ENCODE measurements at places on chromosomes 2 and 18. TPM values are rescaled to one million over a fixed set of nuclear protein-coding genes. Genes with fewer than 3 reads are reported as not detected.

The TACR1 gene
- 1.7 TPM for polyA plus RNA-seq

GRCh38 chr2:218831378-218831990, at the start of gene PRKAG3:
Gene PRKAG3, minus strand, starts transcription at chr2:218831803.
- no peak for DNase-seq

GRCh38 chr2:117760916-117761315, 53.6 kb upstream of the DDX18 start:
- DNase-seq: no peak

DNA sequence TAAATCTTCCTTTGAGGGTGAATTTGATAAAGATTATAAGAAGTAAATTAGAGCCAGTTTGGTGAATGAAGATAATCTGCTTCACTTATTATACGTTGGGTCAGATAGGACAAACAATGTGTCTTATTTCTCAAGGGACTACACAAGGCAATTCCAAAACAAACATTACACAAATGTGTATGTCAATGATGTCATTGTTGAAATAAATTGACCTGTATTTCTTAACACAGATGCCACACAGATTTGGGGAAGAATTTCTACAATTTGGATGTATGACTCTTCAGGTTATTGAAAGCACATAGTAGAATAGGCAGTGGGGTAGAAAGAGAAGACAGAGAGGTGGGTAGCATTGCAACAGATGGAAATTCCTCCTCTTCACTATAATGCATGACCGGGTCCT, 6.9 kb upstream of the CRIM1 start:
- DNase-seq: no peak

DNA sequence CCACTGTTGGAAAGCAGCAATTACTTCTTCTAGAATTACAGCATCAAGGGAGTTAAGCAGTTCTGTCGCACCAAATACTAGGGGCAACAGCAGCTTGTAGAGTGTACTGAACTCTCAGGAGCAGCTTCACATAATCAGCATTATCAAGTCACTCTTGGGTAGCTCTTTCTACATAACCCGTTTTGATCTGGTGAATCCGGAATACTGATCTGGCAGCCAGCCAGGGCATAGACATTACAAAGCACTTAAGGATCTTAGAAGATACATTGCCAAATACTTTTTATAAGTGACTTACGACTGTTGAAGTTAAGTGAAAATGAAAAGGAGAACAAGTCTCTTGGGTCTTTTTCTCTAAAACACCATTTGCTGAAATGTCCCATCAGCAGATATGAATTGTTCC, 73.2 kb upstream of the NETO1 start:
- no peak for DNase-seq

DNA sequence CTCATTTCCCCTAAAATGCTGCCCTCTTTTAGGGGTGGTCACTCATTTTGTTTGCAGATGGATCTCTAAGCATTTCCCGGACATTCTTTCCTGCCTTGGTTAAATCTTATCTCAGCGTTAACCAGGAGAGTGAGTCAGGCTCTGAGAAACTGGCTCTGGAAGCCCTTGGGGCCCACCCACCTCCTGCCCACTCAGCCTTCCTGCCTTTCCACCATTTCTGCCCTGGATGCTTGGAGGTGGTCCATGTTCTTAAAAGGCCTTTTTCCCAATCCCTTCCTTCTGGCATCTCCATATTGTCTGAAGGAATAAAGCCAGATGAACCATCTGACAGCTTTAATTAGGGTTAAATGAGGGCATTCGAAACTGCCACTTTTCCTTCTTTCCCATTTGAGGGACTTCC, 9.5 kb downstream of the HK2 start:
- DNase-seq: no peak

The REEP1 gene
- polyA plus RNA-seq: 3.3 TPM

The PROKR1 gene
- polyA plus RNA-seq: 0.32 TPM

DNA sequence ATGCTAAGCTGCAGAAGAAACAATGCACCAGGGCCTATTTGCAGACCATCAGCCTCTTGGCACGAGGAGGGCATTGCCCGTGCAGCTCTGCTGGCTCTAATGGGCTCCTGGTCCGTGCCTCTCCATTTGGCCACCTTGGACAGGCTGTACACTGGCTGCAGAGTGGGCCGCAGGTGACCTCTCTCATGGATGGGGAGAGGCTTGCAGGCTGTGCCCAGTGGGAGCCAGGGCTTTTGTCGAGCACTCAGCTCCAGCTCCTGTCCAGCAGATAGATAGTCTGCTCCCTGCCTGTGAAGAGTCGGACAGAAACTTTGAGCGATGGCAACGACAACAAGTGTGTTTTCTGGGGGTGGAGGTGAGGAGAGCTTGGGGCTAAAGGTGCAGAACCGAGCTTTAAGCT, 100.9 kb downstream of the MBP start:
- DNase-seq: no peak

The HADHA gene
- 222 TPM for polyA plus RNA-seq

DNA sequence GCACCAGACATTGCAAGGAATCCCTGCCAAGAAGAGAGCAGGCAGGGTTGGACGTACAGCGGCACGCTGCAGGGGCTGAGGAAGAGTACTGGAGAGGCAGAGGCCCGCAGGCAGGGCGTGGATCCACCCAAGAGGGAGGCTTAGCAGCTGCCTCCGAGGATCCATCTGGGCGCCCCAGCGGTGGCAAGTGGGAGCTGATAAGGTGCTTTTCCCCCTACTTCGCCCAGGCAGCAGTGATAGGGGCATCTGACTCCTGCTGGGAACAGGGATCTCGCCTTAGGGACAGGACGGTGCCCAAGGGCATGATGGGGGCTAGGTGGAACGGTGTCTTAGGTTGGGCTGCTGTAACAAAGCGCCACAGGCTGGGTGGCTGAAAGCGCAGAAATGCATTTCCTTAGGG, 67.4 kb upstream of the HS6ST1 start:
- DNase-seq: no peak

DNA sequence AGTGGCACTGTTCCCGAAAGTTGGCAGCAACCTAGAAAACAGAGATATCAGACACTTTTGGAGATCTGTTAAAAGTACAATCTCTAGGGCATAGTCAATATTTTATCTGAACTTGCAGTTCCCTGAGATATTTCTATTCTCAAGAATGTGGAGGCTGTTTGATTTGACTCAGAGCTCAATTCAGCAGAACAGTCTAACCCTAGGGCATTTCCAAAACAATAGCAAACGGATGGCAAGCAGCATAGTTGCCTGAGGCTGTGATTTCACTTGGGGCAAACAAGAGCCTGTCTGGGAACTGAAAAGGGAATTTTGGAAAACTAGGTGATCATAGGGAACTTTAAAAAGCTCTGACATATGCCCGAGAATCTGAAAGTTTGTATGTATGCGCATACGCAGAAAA, 772.8 kb upstream of the LRRTM1 start:
- no peak for DNase-seq

DNA sequence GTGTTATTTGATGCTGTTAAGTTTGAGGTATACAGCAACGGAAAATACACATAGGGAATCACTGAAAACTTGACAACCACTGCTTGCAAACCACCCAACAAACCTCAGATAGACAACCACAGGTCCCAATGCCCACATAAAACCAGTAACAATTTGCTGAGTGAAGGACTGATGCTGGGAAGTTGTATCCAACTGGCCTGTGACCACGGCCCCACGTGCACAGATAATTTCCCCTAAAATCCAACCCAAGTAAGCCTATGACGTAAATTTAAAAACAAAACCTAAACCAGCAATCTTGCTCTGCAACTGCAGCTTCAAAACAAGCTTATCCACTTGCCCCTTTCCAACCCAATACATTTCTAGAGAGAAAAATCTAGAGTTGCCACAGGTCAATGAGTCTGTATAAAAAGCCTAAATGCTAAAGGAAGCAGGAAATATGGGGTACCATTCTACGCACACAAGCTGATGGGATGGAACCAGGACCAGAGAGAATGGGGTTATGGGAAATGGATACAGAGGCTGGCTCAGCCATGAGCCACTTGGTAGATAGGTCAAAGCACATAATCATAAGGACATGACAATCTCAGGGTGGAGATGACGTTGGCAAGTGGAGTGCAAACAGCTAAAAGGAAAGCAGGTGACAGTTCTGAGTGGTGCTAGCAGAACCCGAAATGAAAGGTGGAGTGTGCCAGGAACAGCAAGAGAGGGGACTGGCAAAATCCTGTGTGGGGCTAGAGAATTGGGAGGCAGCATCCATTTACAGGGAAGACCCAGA, 27.8 kb upstream of the CREB1 start:
- DNase-seq: no peak

DNA sequence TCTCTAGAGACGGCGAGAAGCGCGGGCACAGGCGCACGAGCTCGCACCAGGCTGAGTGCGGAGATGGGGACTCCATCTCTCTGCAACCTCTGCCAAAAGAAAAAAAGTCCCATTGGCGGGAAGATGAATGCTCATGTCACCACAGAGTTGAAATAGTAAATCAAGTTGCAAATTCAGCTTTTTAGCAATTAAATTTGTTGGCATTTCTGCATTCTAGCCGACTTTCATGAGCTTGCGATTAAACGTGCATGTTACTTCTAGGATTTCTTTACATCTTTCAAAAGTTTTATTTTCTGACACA, 588 bp downstream of the CHAC2 start:
- DNase-seq: peak; percentile 14

DNA sequence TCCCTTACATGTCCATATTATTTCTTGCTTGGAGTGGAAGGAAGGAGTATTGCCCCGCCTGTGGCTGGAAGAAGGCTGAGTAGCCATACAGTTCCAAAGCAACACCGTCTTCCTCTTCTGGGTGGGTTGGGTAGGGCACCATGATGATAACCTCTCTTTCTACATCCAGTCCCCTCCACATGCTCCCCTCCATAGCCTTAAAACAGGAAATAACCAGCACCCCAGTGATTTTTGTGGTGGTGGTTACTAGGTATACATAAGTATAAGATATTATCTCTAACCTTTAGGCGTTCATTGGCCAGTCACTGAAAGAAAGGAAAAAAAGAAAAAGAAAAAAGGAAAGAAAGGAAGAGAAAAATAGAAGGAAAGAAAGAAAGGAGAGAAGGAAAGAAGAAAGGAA, 63.1 kb downstream of the CXCR4 start:
- no peak for DNase-seq

The CYP27C1 gene
- polyA plus RNA-seq: 5.8 TPM

The TMEM163 gene
- 1.3 TPM for polyA plus RNA-seq

GRCh38 chr2:160355080-160355479, 138.5 kb downstream of the RBMS1 start:
- no peak for DNase-seq

The NOL4 gene
- 3.5 TPM for polyA plus RNA-seq

The SERPINB12 gene
- not detected for polyA plus RNA-seq

DNA sequence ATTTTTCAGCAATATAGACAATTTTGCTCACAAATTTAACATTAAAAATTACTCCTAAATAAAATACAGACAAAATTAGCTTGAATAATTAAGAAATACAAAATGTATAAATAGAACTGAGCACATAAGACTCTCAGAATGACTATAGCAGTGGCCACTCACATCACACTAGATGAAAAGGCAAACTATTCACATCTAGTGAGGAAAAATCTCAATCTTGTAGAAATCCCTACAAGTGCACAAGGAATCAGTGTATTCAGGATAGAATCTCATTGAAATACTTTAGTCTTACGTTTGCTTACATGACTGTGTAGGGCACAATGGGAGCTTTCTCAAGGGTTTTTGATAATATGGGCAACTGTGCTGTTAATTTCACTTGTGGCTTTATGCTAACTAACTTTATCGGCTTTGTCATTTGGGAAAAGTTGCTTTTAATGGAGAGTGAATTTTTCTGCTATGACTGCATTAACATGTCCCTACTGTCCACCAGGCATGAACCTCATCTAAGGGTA, 678.9 kb upstream of the LRRTM4 start:
- no peak for DNase-seq

- no peak for DNase-seq
Measured at GRCh38 chr2:88350331-88351248, 101.9 kb downstream of the FOXI3 start.

DNA sequence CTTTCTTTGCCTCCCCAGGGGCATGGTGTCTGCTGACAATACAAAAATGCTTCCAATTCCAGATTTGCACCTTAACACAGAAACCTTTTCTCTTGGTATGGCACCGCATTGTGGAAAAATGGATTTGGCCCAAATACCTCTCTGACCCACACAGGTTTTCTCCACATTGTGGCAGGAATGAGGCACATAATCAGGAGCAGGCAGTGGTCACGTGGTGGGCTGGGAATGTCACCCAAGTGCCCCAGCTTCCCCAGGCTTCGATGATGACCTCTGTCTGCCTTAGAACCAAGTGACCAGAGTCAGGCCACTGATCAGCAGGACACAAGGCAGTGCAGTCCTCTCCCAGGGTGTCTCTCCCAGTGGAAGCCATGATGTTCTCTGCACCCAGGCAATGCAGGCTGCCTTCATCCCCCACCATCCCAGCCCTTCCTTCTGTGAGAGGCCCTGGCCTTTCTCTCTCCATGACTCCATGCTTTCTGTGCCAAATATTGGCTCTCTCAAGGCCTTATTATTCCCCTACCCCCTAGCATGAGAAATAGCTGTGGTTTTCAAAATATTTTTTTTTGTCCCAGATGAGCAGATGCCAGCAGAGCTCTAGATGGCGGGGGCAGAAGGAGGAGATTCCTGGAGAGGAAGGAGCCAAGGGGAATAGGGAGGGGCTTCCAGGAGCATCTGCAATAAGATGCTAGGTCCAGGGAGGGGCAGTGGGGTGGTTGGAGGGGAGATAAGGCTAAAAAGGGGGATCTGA, 198.9 kb downstream of the ACKR3 start:
- DNase-seq: no peak

DNA sequence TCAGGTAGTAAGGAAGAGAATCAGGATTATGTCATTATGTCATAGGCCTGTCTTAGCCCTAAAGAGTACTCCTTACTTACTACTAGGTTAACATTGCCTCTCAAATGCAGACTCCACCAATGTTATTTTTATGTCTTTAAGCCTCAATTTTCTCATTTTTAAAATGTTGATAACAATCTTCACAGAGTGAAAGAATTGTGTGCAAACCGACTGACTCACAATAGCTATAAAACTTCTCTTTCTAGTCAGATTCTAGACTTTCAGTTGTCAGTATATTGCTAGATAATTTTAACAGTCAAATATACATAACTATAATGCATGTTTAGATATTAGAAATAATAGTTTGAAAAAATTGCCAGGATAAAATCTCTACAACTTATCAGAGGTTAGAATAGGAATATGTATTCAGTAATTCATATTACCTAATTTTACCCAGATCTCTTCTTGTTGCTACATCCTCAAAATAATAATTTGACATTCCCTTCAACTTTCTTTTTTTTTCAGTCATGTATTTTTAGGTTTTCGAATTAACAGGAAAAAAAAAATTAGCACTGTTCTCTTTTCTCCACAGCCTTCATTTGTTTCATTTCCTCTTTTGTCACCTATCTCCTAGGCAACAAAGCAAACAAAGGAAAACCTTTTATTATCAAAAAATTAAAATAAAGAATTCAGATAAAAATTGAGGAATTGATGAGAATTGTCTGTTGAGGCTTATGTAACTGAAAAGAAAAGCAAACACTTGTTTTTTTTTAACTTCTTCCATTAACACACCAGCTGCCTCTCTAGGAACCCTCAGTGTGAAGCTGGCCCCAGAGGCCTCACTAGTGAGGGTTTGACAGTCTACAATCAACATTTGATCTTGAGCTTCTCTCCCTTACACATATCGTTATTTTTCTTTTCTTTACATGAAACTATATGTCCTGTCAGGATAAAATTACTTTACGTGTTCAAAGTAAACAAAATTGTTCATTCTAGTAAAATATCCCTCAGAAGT, 279.0 kb downstream of the CALCRL start:
- no peak for DNase-seq

- no peak for DNase-seq
Measured at GRCh38 chr2:200275295-200276013, 31.0 kb upstream of the SPATS2L start.

The NPC1 gene
- polyA plus RNA-seq: 21.3 TPM

The TNFRSF11A gene
- 2.3 TPM for polyA plus RNA-seq

The FEV gene
- polyA plus RNA-seq: not detected

GRCh38 chr18:45896991-45897390, 70.1 kb downstream of the EPG5 start:
- DNase-seq: no peak

GRCh38 chr2:85009019-85009618, 38.2 kb downstream of the KCMF1 start:
- no peak for DNase-seq
